ENCODE measurements at places on chromosomes 7 and 10.

GRCh38 chr7:2771274-2771731 lies 72.8 kb downstream of the GNA12 start:
- DNase-seq: no peak

- peak; percentile 51 for DNase-seq
These were observed 11.9 kb downstream of the ZNF862 start for GRCh38 chr7:149850007-149850594.

DNA sequence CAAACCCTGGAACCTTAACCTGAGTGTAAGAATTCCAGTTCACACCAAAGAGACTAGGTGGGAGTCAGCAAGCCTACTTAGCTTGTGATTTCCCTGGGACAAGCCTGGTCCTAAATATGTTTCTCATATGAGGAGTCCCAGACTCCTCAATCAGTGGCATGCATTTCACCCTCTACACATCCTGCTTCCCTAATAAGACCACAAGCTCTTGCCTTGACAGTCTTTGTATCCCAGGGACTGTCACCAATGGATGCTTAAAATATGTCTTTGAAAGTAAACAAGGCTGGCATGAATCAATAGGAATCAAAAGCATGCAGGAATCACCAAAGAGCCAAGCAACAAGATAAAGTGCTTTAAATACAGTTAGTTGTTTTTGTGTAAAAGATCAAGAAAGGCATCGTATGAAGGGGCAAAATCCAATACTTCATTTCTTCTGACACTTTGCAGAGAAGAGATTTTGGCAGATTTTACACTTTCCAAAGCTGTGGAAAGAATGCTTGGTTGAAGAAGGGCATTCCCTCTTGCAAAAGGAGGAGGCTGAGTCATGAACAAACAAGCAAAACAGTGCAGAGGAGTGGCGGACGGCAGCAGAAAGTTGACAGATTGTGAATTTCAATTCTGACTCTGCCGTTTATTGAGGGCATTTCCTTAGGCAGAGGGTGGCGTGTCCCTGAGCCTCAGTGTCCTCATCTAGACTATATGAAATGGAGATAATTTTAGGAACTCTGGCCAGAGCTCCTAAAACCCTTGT lies 8.5 kb upstream of the NFE2L3 start:
- no peak for DNase-seq

DNA sequence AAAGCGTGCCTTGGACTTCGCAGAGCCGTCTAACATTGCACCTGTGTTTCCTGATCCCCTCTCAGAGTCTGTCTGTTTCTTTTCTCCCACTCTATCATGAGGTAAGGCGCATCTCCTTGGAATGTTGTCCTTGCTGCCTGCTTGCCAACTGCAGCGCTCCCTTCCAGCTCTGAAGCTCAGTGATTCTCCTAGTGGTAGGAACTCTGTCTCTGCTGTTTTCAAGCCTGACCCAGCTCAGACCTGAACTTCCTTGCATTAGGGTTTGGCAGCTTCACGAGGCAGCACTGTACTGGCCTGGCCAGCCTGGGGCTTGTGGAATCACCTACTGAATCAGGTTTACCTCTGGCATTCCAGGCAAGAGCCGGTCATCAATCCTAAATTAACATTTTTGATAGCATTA lies 123.9 kb downstream of the CREB5 start:
- no peak for DNase-seq

DNA sequence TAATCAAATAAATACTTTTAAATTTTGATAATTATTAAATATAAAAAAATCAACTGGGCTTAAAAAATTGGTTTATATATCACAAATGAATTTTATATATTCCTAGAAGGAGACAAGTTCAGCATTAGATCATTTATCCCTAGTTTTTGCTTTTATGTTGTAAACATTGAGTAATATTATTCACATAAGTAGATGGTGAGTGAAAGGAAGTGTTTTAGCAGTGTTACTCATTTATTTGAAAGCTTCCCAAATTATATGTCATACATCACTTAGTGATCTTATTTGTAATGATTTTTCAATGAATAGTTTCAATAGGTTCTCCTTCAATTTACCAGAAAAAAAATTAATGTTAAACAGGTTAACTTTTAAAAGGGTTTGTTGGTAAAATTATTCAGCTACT lies 15.8 kb downstream of the KLLN start:
- no peak for DNase-seq

GRCh38 chr10:26571655-26572054 lies 125.8 kb upstream of the PDSS1 start:
- no peak for DNase-seq

- DNase-seq: no peak
These were observed 53.0 kb downstream of the PHF14 start for GRCh38 chr7:11026452-11027359.

DNA sequence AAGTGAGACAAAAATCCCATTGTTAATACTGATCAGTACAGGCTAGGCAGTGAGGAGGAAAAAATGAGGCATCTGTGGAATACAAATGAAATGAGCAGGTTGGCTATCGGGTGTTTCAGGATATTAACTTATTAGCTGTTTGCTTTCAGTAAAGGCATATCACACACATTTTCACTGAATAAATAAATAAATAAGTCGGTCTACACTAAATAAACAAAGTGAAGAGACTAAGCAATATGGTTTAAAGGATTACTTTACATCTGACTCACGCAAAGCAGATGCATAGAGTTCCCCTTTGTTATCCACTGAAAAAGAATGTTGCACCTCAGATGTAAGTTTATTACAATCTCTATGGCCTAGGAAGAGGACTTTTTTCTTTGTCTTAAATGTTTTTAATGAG lies 6.3 kb upstream of the SEMA3A start:
- no peak for DNase-seq

DNA sequence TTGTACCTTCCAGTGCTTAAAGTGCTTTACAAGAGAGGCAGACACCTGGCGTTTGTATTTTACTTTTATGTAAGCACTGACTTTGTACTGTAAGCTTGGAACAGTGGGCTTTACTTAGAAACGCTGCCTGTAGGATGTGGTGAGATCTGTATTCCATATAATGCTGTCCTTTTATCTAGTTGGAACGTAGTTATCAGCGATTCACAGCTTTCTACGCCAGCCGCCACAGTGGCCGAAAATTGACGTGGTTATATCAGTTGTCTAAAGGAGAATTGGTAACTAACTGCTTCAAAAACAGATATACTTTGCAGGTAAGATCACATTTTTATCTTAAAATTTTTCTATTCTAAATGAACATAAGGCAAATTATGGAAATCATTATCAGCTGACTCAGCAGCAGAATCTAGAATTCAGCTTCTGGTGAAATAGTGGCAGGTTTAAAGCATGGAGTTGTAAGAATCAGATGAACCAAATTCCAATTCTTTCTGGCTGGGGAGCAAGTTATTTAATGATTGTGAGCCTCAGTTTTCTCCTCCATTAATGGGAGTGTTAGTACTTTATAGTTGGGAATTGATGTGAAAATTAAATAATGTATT lies 91.5 kb downstream of the CUL1 start:
- no peak for DNase-seq

DNA sequence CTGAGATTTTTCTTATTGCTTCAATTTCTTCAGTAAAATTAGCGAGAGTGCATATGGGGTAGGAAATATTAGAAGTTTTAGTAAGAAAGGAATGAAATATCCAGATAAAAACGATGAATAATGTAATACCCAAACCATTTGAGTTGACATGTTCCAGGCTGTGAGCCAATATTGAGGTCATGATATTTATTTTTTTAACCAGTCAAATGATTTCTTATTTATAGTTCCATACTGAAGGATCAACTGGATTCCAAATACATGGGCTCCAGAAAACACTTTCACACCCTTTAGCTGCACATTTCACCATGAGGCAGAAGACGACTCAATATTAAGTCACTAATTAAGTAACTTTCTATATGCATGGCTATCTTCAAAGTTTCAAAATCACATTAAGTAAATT lies 312.5 kb downstream of the PPP1R3A start:
- DNase-seq: no peak

- DNase-seq: no peak
These were observed 42.1 kb upstream of the IKZF1 start for GRCh38 chr7:50262446-50262845.

DNA sequence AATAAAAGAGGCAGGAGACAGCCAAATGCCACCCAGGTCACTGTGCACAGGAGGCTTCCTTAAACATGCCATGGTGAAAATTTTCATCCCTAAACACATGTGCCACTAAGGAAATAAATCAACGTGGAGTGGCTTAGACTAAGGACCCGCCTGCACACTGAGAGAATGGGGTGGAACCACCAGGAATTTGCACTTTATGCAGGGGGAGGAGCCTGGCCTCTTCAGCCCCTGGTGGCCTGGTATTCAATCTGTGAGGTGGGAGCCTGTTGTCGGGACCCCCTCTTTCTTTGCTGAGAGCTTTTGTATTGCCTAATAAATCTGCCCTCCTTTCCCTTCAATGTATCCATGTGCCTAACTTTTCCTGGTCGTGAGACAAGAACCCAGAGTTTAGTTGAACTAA lies 204.6 kb upstream of the NRP1 start:
- no peak for DNase-seq

GRCh38 chr7:40507166-40507565 lies 372.4 kb downstream of the SUGCT start:
- DNase-seq: no peak

GRCh38 chr10:89367529-89367928 lies 10.3 kb upstream of the IFIT1B start:
- no peak for DNase-seq

DNA sequence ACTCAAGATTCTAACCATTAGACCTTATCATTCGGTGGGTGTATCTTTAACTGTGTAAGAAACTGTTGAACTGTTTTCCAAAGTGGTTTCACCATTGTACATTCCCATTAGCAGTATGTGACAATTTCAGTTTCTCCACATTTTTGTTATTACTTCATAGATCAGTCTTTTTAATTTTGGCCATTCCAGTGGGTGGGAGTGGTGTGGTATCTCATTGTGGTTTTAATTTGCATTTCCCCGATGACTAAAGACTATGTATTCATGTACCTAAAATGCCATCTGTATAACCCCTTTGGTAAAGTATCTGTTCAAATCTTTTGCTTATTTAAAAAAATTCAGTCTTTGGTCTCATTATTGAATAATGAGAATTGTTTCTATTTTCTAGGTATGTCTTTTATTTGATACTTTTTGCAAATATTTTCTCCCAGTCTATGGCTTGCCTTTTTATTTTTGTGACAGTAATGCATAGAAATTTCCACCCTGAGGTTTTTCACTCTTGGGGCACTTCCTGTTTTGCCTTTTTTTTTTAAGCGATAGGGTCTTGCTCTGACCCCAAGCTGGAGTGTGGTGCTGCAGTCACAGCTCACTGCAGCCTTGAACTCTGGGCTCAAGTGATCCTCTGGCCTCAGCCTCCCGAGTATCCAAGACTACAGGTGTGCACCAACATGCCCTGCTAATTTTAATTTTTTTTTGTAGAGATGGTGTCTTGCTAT lies 141.1 kb upstream of the ITGB1 start:
- no peak for DNase-seq

DNA sequence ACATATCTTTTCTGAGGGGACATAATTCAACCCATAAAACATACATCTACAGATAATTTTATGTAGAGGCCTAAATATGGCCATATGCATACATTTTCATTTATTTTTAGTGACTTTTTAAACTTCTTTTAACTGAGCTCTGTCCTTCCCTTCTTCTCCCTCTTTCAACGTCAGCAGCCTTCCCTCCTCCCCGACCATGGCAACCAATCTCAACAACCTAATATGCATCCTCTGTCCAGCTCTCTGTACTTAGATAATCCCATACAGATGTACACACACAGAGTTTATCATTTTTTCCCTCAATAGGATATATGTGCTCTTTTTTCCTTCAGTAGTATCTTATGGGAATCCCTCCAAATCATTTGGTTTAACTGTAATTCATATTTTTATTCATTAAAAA lies 94.3 kb downstream of the CCDC71L start:
- DNase-seq: no peak

DNA sequence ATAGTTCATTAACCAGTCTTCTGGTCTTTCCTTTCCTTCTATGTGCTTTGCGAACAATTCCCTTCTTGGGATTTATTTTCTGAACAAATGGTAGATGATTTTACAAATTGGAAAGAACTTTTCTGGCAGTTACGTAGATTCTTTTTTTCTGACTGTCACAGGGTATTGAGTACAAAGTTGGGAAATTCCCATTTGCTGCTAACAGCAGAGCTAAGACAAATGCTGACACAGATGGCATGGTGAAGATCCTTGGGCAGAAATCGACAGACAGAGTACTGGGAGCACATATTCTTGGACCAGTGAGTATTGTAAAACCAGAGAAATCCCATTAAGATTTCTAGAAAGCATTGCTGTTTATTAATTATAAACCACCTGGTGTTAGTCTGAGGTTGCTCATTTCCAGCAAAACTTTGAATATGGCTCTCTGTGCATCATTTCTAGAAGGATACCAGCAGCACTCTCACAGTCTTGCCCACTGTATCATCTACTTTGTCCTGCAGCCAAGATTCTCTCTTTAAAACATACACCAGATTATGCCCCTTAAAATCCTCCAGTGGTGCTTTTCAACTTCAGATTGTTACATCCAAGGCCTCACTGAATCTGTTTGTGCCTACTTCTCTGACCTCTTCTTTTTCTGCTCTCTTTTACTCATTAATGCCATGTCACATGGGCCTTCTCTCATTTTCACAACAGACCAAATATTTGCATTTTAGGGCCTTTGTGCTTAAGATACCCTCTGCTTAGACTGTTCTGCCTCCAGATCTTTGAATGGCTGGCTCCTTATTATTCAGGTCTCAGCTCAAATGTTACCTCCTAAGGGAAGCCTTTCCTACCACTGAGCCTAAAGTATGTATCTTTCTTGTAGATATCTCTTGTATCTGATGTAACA lies 27.0 kb downstream of the DLD start:
- no peak for DNase-seq

- DNase-seq: no peak
These were observed 50.2 kb downstream of the ZNF467 start for GRCh38 chr7:149723082-149723767.

- DNase-seq: no peak
These were observed 642.0 kb upstream of the PFKP start for GRCh38 chr10:2425320-2425719.

GRCh38 chr7:29139796-29140195 lies 6.5 kb downstream of the CPVL start:
- no peak for DNase-seq

DNA sequence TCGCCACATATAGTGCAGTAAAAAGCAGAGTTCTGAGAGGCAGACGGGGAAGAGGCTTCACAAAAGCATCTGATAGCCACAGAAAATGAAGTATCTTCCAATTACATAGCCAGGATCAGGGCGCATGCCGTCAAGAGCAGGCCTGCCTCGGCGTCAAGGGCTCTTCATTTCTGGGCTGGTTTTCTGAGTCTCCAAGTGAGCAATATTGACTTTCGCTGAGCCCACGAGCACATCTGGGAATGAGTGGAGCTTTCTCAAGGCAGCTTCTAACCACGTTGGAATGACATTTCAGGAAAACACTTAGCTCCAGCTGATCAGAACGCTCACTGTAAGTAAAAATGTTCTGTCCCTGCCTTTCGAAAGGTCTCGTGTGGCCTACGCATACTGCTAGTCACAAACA lies 51.9 kb downstream of the CLRN3 start:
- DNase-seq: no peak

All from sciatic nerve (tissue), 2 donors.